ENCODE measurements at places on chromosomes 1 and 21.

DNA sequence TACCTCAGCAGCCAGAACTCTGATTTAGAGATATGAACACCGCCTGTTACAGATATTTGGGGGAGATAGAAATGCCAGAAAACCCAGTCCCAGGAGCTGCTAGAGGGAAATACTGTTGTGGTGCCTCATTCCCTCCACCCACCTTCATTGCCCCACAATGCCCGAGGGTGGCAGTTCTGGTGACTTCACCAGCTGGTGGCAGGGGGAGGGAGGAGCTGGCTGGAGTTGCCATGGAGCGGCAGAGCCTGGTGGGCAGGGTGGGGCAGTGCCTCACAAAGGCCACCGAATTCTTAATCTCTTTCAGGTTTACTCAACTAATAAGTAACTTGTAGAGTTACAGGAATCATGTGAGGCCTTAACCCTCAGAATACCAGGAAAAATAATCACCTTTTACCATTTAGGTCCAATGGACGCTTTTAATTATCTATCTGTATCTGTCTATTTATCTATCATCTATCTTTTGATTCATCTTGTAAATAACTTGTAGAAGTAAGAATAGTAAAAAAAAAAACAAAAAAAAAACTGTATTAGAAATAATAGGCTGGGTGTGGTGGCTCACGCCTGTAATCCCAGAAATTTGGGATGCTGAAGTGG is 11.7 kb upstream of the S100A11 start:
- no peak for DNase-seq

DNA sequence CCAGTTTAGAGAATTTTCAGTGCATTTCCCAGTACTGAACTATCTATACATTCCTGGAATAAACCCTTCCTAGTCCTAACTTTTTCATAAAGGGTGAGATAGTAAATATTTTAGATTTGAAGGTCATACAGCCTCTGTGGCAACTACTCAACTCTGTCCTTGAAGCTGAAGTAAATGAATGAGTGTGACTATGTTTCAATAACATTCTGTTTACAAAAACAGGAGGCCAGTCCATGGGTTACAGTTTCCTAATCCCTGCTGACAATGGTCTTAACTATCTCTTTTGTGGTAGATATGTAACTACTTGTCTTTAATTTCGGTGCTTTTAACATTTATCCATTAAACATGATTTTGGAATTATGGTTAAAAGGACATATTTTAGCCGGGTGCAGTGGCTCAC is 4.3 kb downstream of the ZNF684 start:
- no peak for DNase-seq

GRCh38 chr1:181779343-181779742 is 282.2 kb downstream of the ZNF648 start:
- no peak for DNase-seq

DNA sequence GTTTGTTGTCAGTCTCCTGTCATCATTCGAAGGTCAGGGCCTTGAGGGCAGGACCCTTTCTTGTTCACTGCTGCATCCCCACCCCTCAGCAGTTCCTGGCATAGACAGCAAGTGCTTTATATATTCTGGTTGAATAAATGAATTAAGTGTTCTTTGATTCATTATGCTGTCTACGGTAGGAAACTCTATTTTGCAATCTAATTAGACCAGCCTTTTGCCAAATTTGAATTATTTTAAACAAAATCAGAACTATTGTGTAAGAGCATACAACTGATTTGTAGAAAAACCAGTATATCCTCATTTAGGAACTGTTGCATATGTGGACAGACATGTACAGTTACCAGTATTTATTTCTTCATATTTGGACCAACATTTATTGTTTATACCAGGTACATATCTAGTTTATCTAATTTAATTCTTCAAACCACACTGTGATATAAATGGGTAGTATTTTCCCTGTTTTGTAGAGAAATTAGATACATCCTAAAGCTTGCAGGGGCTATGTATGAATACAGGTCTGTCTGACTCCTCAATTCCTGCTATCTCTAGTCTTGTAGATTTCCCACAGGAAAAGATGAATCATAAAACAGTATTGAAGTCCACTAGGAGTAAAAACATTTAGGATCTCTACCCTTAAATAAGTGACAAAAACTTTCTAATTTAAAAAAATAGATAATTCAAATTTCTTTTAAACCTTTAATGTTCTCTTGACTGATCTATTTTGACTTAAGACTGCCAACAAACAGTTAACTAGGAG is 10.4 kb downstream of the MGST3 start:
- no peak for DNase-seq

DNA sequence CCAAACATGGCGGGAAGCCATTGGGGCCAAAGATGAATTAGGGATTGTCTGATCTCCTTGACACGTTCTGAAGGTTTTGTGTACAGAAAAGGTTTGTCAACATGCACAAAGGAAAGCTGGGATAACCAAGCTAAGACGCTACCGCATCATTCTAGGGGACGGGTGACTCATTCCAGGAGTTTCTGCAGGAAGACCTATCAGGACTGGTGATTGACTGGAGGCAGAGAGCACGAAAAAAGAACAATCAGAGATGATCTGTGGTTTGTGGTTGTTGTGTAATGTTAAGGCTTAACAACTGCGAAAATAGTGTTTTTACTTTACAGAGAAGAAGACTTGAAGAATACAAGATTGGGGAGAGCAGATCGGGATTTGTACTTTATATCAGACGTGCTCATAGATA is 22.2 kb upstream of the ERG start:
- DNase-seq = no peak

GRCh38 chr1:216223486-216223885 is 199.8 kb downstream of the USH2A start:
- peak; percentile 10 for DNase-seq

DNA sequence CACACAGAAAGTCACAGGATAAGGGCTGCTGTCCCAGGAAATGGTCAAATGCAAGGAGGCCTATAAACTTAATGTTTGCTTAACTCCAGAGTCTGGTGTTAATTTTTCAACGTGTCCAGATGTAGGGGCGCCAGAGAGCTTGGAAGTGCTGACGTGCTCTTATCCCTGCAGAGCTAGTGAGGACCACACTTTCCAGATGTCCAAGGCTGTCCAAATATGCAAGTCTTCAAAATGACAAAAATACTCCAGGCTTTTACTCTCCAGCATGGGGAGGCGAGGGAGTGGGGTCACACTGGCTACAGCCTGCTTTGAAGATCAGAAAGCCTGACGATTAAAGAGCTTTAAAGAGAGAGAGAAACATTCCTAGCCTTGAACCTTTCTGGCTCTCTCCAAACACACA is 57.6 kb downstream of the ABCA4 start:
- no peak for DNase-seq

- DNase-seq = no peak
Measured at GRCh38 chr1:18989176-18989799, 32.8 kb upstream of the IFFO2 start.

DNA sequence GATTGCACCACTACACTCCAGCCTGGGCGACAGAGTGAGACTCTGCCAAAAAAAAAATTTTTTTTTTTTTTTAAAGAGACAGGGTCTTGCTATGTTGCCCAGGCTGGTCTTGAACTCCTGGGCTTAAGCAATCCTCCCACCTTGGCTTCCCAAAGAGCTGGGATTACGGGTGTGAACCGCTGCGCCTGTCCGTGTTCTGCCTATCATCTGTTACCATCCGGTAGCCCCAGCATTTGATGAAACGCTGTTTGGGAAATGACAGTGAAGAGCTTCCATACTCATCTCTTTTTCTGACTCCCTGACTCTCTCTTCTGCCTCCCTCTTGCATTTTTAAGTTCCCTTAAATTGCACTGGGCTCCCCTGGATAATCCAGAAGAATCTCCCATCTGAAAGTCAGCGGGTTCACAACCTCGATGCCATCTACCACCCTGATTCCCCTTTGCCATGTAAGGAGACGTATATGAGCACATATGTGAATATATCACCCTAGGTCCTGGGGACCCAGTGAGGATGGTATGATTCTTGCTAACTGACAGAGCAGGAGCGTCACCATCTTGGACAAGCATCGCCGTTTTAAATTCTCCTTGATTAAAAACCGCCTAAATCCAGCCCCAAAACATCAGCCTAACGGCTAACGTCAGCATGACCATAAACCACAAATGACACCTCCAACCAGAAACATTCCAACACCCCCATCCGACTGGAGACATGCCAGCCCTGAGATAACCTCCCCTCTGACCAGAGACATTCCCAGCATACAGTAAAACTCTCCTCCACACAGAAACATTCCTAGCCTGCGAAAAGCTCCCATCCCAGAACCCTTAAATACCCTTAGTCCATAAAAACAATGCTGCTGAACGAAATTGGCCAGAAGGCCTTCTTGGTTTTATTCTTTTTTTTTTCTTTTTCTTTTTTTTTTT is 12.4 kb downstream of the TNFRSF8 start:
- no peak for DNase-seq

- DNase-seq = no peak
Measured at GRCh38 chr21:27190601-27191000, 223.7 kb upstream of the ADAMTS5 start.

DNA sequence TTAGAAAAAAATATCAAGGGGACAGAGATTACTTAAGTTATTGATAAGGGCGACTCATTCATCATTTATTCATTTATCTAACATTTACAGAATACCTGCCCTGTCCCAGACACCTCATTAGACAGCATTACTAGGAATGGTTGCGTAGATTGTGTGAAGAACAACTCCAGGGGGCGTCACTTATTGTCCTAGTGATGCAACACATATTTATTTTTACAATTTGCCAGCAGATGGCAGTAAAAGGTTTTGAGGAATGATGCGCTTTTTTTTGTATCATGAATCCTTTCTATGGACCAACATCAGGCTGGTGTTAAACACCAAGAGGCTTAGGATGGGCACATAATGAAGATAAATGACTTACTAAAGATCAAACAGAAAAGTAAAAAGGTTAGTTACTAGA is 5.5 kb downstream of the NCAM2 start:
- DNase-seq = peak; percentile 33

GRCh38 chr1:36475341-36475740 is 7.4 kb downstream of the CSF3R start:
- DNase-seq = no peak

DNA sequence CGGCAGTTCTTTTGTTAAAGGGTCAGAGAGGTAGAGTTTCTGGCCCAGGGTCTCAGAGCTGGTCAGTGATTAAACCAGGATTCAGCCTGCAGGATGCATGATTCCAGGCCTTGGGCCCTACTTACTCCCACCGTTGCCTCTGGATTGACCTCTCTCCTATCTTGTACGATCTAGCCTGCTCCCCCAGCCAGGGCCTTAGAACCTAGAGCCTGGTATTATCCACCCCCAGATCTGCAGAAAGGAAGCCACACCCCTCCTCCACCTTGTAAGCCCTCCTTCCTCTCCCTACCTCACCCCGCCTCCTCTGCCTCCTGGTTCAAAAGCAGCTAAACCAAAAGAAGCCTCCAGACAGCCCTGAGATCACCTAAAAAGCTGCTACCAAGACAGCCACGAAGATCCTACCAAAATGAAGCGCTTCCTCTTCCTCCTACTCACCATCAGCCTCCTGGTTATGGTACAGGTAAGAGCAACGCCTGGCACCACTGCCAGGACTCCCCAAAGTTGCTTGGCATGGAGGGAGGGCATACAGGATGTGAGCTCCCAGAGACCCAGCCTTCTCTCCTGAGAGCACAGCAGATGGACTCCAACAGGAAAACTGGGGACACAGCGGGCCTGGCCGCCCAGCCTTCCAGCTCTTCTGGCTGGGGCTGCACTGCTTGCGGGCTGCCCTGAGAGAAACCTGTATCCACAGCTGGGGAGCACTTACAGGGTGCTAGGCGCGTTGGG is at the start of gene CD52:
Gene CD52, plus strand, starts transcription at position 347 of the 726 bp plus-strand sequence. Its CDS starts 60 bp downstream, at position 407.
- no peak for DNase-seq

DNA sequence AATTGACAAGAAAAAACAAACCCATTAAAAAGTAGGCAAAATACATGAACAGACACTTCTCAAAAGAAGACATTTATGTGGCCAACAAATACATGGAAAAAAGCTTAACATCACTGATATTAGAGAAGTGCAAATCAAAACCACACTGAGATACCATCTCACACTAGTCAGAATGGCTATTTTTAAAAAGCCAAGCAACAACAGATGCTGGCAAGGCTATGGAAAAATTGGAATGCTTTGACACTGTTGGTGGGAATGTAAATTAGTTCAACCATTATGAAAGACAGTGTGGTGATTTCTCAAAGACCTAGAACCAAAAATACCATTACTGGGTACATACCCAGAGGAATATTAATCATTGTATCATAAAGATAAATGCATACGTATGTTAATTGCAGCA is 641.1 kb upstream of the B3GALT2 start:
- DNase-seq = no peak

- DNase-seq = no peak
Measured at GRCh38 chr21:37257511-37257966, 9.6 kb downstream of the VPS26C start.

DNA sequence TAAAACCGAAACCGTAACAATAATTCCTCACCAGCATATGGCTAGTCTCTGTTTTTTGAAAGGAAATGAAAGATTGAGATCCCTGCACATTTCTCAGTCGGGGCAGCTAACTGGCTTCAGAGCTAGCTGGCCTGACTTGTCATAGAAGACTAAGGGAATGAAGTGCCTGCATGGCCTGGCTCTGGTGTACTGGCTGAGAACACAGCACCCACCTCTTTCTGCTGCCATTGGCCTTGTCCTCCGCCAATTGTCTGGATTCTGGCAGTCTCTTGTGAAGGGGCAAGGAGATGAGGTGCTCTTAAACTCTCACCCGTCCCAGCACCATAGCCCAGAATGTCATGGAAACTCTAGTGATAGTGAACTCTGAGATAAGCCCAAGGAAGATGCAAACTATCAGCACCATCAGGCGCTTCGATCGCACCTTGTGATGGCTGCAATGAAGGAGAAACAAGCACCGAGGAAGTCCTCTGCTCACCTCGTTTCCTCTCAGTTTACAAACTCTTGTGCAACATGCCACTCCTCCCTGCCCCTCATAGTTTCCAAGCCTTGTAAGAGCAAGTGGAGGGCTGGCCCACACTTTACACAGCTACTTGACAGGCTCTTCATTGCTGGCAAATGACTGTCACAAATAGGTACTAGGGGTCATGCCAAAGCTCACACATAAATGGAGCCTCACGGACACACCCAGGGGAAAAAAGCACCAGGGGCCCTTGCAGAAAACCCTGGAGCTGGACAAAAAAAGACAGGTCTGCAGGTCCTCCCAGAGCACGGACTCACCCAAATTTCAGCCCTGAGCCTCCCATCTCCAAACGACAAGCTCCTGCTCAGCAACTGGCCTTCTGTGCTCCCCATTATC is 16.4 kb downstream of the INPP5B start:
- DNase-seq = no peak

GRCh38 chr1:64090436-64090835 is 113.0 kb upstream of the UBE2U start:
- no peak for DNase-seq

DNA sequence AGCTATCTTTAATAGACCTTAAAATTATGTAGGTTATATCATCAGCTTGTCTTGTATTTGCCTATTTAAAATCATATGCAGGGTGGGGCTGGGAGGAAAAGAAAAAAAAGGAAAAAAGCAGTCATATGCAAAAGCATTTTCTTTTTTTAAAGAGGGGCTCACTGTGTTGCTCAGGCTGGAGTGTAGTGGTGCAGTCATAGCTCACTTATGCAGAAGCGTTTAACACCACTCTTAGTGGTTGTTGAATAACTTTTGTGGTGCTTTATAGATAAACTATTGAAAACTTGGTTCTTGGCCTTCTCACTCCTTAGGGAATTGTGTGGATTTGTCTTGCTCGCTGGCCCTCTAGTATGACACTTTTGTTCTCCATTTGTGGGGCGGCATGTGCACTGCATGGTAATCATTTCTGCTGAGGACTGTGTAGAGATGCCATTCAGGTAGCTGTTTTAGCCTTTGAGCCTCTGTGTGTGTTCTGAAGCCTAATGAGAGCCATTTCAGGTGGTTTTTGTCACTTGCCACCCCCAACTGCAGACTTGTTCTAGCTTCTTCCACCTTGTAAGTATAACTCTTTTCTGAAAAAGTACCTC is 77.8 kb downstream of the KIF1B start:
- DNase-seq = no peak

All from NCI-H345 (cell line).